Brain pericyte (primary cell): ENCODE measurements at places on chromosomes 6 and 20.
A peak's percentile ranks its signal among the peaks of the same experiment; 100 is the strongest.

DNA sequence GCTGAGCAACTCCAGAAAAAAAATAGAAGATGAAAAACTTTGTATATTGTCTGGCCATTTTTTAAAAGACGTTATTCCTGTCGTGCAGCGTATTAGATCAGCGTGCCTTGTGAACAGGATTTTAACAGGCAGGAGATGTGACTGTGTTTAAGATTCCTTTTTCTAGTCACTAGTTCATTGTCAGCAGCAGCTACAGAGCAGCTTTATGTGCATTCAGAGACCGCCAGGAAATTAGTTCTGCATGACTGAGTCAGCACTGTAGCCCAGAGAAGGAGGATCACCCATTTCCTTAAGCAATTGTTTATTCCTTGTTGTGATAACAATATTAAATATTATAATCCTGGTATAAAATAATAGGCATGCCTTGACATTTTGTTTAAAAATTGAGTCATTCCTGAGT, 75.4 kb upstream of the ADGRB3 start:
- DNase-seq = no peak

DNA sequence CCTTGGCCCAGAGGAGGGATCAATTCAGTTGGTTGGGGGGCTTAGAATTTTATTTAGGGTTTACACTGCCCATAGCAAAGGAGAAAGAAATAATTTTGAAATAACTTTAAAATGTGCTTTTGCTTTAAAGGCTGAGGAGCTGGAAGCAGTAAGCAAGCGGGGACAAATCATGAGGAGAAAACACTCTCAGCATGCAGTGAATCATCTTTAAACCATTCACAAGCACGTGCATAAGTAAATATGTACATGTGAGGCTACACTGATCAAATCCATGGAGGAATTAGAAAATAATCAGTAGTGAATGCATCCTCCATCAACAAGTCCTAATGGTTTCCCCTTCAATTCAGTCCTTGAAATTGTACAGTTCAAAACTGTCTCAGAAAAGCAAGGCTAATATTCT, 181.0 kb downstream of the MTFR2 start:
- DNase-seq = no peak

- no peak for DNase-seq
Observed at GRCh38 chr6:129208415-129209034, 325.6 kb downstream of the LAMA2 start.

GRCh38 chr6:32589596-32590449, at the start of gene HLA-DRB1:
Gene HLA-DRB1 (minus strand): TSS chr6:32589848. CDS start chr6:32589742, 106 bp downstream.
- no peak for DNase-seq

- no peak for DNase-seq
Observed at GRCh38 chr6:107786709-107787588, 37.2 kb downstream of the SCML4 start.

GRCh38 chr6:146891615-146892265, 293.0 kb downstream of the ADGB start:
- no peak for DNase-seq

GRCh38 chr6:65289491-65289890, 417.5 kb downstream of the EYS start:
- no peak for DNase-seq

- no peak for DNase-seq
Observed at GRCh38 chr20:64217539-64218221, 37.9 kb upstream of the PCMTD2 start.

GRCh38 chr6:154352898-154353585, 3.6 kb downstream of the IPCEF1 start:
- DNase-seq = no peak

GRCh38 chr6:70171236-70171635, 131.6 kb downstream of the COL9A1 start:
- no peak for DNase-seq

DNA sequence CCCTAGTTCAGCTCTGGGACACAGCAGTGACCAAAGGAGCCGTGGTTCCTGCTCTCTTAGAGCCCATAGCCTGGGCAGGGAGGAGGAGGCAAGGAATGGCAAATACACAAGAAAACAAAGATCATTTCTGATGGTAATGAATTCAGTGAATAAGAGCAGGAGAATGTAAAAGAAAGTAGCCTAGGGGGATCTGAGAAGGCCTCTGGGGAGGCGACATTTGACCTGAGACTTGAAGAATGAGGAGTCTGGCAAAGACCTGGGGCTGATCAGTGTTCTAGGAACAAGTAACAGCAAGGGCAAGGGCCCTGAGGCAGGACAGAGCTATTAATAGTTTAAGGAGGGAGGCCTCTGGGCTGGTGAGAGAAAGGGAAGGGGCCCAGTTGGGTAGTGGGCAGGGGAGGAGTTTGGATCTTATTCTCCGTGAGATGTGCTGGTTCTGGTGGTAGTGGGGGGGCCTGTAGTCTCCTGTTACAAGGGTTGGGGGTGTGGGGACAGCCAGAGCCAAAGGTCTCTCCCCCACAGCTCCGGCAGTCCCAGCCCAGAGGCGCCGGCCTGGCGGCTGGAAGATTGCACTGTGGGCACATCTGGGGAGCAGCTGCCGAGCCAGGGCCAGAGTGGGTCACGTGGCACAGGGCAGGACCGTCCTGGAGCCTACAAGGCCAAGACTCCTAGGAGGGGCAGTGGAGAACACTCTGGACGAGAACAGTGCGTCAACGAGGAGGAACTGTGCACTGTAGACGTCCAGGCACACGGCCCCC, 9.3 kb upstream of the ID1 start:
- peak; percentile 92 for DNase-seq

GRCh38 chr6:88728756-88729155, 234.7 kb downstream of the RNGTT start:
- DNase-seq = no peak

DNA sequence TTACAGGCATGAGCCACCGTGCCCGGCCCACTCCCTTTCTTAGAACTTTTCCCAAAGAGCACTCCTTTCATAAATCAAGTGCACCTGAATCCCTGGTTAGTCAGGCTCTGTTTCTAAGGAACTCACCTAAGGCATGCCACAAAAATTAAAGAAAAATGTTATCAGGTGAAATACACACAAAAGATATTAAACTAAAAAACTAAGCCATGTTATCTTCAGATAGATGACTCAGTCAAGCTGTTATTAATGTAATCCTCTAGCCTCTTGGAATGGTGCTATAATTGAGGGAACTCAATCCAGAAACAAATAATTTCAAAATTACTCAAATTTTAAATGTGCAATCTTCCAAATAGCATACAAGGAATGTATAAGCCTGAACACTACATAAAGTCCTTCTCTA, 83.0 kb downstream of the TENT5A start:
- DNase-seq = no peak

- DNase-seq = no peak
Observed at GRCh38 chr6:162708971-162709370, 18.6 kb downstream of the PRKN start.

DNA sequence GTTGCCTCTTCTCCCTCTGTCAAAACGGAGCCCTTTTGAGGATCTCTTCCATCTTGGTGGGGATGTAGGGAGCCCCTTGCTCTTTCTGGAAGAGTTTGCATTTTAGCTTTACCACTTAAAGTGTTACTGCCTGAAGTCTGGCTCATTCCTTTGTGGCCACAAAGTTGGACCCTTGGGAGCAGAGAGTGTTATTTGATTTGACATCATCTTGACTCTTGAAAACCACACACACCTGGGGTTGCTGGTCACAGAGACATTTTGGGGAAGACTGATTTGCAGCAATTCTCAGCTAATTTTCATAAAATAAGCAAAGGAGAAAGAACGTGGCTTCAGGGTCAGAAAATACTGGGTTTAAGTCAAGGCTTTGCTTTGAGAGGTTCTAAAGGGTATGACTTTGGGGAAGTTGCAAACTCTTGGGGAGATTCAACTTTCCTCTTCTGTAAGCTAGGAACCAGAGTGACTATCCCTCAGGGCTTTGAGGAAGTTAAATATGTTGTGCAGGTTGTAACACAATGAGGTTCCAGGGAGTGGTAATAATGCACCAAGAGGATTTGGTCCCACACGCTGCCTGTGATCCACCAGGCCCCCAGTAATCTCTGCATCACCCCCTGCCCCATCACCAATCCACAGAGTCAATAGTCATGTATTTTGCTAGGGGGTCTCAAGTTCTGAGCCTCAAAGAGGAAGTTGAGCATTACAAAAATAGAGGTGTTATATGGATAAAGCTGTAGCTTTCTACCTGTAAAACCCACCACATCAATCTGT, 141.6 kb upstream of the SLC24A3 start:
- DNase-seq = no peak
